Muscle of back (tissue), 13 donors: ENCODE measurements at places on chromosomes 1 and 21.

GRCh38 chr1:48869116-48869893, 92.6 kb upstream of the BEND5 start:
- DNase-seq: no peak

DNA sequence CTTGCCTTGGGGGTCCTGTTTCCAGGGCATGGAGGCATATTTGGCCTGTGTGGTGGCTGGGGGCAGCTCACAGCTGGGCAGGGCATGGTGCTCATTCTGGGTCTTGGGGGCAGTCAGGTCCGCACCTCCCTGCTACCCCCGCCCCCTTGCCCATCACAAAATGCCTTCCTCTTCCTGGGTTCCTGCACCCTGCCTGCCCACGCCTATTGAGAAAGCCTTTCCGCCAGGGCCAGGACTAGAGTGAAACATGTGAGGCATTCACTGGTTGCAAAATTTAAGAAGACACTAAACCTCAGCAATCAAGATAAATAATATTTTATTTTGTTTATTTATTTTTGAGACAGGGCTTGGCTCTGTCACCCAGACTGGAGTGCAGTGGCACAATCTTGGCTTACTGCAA, 19.7 kb downstream of the PTAFR start:
- DNase-seq: no peak

DNA sequence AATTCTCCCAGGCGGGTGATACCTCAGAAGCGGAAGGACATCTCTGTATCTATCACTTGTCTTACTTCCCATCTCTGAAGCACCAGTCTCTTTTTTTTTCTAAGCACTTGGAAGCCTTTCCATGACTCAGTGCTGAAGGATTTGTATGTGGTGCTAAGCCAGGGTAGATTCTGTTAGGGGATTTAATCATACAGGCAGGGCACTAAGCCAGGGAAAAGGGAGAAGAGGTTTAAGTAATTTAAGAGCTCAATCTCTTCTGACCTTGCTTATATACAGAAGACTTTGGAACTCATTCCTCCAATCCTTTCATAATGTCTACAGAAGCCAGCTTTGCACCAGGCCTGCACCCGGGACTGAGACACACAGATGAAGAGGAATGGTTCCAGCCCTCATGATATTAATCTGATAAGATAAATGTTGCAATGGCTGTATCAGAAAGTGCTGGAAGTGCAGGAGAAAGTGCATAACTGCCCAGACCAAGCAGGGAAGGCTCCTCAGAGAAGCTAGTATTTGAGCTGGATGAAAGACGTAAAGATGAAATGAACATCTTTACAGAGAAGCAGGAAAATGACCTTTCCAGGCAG, 11.0 kb downstream of the FAM163A start:
- DNase-seq: peak; percentile 55

DNA sequence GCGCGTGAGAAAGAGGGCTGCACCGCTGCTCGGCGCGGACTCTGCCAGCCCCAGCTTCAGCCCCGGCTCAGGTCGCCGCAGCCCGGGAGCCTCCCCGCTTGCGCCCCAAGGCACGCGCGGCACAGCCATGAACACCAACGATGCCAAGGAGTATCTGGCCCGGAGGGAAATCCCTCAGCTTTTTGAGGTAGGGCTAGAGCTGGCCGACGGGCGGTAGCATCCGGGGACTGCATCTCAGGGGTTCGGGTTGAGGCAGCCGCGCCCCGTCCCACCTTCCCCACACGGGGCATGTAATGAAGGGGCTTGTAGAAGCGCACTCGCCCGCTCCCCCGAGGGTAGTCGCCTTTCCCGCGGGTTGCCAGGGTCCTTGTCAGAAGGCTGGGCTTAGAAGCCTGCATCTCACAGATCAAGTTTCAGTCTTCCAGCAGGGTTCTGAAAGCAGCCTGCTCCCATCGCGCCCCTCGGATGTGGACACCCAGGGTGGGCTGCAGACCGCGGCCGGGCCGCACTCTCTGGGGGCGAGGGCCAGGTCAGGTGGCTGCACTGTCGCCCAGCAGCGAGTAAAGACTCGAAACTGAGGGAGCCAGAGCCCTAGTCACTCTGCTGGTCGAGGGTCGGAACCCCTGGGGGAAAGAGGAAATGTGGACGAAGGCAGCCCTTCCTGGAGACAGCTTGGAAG, 507 bp downstream of the AK5 start:
- DNase-seq: peak; percentile 10

- DNase-seq: no peak
Observed at GRCh38 chr1:235330918-235331285, 2.5 kb downstream of the GGPS1 start.

GRCh38 chr1:68276448-68276847, 44.1 kb upstream of the WLS start:
- DNase-seq: no peak

DNA sequence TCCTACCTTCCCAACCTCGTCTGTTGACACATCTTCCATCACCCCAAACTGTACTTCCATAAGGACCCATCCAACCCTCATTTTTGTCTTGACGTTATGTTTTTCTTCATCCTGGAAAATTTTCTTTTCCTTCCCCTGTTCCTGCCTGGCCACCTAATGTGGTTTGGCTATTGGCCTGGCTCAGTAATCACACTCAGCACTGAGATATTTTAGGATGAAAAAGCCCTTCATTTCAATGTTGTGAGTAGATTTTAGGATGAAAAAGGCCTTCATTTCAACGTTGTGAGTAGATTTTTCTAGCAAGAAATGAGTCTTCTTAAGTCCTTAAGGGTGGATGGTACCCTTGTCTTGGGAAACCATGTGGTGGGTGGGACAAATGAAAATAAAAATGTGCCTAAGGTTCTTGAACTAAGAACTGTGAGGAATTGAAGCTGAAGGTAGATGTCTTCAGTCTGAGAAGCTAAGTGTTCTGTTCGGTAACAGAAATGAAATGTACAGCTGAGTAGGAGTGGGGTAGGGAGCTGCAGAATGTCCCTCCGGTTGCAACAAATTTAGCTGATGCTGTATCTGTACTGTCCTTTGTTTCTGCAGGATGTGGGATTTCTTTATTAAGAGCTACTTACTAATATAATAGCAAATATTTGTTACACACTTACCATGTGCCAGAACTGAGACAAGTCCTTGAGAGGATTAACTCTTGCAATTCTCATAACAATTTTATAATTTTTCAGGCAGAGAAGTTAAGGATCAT, 36.1 kb downstream of the DNTTIP2 start:
- no peak for DNase-seq

DNA sequence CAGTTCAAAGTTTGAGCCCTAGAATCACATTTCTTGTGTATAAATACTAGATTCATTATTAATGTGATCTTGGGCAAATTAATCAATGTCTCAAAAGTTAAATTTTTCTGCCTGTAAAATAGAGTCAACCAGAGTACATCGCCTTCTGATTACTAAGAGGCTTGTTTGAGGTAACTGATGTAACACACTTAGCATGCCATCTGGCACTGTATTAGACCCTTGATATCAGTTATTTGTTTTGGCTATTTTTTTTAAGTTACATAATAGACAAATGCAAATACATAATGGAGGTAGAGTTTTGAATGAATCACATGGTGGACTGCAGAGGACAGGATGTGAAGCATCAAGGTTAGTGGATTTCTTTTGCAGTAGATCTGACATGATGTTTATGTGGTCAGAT, 298.4 kb downstream of the ADGRL2 start:
- no peak for DNase-seq

DNA sequence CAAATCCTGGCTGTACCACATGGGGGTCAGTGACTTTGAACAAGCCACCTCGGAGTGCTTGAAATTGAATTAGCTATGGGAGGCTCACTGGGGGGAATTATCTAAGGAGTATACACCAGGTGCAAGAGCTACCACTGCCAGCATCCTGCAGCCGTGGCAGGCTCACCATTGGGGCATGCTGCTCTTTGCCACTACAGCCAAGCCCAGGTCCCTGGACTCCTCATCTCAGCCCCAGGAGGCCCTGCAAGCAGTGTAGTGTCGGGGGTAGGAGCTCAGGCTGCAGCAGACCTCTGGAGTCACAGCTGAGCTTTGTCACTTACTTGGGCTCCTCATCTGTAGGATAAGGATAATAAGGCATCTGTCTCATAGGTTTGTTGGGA, 35.3 kb downstream of the ACOT11 start:
- no peak for DNase-seq
